ENCODE measurements at places on chromosomes 6 and 20.

DNA sequence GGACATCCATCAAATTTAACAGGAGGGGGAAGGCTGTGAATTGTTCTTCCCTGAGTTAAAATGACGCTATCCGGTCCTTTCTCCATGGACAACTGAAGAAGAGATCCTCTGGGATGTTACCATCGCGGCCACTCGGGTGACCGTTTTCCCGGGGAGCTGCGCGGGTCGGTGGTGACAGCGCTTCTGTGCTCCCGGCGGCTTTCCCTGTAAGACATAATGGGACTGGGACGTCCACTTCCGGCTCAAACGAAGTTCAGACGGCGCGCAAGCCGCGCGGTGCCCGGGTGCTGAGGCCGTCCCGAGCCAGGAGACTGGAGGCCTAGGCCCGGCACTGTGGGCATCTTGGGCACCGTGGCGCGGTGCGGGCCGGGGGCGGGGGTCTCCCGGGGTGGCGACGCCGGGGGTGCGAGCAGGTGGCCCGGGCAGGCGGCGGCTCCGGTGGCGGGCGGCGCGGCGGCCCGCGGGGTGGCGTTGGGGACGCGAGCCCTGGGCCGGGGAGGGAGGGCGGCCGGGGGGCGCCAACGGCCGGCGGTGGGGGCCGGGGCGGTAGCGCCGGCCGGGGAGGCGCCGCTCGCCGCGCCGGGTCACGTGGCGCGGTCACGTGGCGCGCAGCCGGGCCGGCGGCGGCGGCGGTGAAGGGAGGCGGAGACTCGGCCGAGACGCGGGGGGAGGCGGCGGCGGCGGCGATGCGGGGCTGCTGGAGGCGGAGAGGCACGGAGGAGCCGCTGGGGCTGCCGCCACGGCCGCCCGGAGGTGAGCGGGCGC is 63.6 kb downstream of the GTF2H5 start:
- peak; percentile 54 for DNase-seq

DNA sequence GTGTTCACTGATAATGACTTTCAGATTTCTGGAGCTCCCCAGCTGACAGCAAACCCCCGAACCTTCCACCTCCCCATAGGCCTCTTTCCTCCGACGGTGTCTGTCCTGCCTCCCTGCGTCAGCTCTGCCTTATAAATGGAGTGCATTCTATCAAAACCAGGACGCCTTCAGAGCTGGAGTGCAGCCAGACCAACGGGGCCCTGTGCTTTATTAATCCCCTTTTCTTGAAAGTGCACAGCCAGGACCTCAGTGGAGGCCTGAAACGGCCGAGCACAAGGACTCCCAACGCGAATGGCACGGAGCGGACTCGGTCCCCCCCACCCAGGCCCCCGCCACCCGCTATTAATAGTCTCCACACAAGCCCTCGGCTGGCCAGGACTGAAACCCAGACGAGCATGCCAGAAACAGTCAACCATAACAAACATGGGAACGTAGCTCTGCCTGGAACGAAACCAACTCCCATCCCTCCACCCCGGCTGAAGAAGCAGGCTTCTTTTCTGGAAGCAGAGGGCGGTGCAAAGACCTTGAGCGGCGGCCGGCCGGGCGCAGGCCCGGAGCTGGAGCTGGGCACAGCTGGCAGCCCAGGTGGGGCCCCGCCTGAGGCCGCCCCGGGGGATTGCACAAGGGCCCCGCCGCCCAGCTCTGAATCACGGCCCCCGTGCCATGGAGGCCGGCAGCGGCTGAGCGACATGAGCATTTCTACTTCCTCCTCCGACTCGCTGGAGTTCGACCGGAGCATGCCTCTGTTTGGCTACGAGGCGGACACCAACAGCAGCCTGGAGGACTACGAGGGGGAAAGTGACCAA is 42.3 kb upstream of the NAA20 start:
- DNase-seq = no peak

DNA sequence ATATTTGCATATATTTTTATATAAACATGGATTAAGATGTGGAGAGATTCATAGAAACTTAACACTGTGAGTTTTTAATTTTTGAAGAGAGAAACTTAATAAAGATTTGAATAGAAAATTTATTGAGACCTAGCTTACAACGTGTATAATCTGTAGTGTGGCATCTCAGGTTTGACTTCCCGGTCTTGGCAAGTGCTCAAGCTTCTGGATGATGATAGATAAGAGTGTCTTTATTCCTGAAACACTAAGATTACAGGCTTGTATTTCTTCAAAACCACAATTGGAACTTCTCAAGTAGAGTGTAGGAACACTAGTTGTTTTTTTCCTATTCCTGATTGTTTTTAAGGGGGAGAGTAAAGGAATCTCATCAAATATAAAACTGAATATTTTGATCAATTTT is 64.6 kb upstream of the NOTCH4 start:
- no peak for DNase-seq

DNA sequence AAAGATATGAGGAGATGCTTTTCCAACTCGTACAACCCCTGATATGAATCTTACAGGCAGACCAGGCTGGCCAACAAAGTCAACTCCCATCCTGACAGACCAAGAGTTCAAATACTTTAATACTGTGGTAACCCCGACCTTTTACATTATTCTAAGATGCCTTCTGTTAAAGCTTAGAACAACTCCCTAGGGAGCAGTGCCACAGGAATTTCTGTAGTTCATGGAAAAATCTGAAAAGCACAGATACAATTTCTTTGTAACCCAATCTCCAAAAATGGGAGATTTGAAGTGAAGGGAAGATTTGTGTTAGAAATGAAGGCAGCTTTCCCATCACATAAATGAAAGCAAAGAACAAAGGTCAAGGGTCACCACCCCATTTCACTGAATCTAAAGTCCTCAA is 151.3 kb upstream of the BEND6 start:
- no peak for DNase-seq

GRCh38 chr6:167046861-167047495 is 47.8 kb downstream of the CEP43 start:
- DNase-seq = no peak

GRCh38 chr20:13283869-13284829 is 63.1 kb downstream of the ISM1 start:
- no peak for DNase-seq

- DNase-seq = no peak
Observed at GRCh38 chr6:28898710-28898965, 25.1 kb downstream of the TRIM27 start.

DNA sequence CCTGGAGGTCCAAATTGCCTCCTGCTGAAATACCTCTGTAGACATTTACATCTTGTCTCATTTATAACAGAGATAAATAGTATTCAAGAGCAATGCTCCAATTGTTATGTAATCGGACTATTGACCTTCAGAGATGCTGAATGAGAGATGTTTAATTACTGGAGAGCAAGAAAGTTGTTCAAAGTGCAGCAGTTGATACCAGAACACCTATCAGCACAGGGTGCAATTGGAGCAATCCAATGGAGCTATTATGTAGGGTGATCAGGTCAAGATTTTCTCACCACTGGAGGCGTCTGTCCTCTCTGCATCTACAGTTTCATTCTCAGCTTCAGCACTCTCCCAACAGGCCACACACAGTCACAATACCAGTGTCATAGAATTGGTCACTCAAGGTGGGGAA is 19.5 kb upstream of the TMX4 start:
- no peak for DNase-seq

DNA sequence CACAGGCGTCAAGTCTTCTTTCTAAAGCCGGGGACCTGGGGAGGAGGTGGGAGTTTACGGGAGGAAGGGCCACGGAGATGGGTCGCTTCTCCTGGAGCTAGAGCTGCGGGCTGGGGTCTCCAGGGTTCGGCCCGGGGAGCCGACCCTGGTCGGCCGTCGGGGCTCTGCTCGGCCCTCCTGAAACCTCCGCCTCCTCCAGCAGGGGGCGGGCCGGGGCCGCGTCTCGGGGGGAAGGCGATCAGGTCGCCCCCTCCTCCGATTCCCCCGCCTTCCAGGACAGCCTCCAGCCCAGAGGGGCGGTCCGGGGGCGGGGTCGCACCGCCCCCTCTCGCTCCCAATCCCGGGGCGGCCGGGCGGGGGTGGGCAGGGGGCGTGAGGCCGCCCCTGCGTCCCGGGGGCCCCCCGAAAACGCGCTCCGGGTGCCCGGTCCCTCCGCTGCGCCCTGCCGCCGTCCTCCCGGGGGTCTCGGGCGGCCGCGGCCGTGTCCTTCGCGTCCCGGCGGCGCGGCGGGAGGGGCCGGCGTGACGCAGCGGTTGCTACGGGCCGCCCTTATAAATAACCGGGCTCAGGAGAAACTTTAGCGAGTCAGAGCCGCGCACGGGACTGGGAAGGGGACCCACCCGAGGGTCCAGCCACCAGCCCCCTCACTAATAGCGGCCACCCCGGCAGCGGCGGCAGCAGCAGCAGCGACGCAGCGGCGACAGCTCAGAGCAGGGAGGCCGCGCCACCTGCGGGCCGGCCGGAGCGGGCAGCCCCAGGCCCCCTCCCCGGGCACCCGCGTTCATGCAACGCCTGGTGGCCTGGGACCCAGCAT is at the start of gene CEBPB:
Gene CEBPB (plus strand): TSS at position 580 of the 814 bp plus-strand sequence. CDS start 204 bp downstream, at position 784.
- DNase-seq = peak; percentile 78
